ENCODE measurements at places on chromosomes 7 and 10. TPM values are rescaled to one million over a fixed set of nuclear protein-coding genes. Genes with fewer than 3 reads are reported as not detected.

DNA sequence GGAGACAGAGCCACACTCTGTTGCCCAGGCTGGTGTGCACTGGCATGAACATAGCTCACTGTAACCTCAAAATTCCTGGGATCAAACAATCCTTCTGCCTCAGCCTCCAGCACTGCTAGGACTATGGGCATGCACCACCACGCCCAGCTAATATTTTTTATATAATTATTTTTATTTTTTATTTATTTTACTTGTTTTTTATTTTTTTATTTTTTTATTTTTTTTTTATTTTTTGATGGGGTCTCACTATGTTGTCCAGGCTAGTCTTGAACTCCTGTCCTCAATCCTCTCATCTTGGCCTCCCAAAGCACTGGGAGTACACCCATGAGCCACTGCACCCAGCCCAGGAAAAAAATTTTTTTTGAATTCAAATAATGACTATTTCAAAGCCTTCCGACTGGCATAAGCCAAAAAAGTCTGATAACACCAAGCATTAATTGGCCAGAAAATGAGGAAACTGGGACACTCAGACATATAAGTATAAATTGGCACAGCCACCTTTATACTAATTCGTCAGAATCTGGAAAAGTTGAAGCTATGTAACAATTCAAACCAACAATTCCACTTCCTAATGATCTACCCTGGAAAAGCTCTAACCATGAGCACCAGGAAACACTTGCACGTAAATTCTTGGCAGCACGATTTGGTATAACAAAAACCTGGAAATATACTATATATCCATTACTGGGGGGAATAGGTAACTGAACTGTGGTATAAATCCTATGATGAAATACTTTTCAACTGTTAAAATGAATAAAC is 6.3 kb downstream of the ZC3HAV1 start:
- DNase-seq, result no peak

Gene TET1
- total RNA-seq, result 36.2 TPM

Gene CDH23
- total RNA-seq, result 0.53 TPM

GRCh38 chr7:79334841-79335240 is 118.6 kb downstream of the MAGI2 start:
- no peak for DNase-seq

- DNase-seq, result no peak
Measured at GRCh38 chr7:138258197-138258559, 181.9 kb downstream of the AKR1D1 start.

DNA sequence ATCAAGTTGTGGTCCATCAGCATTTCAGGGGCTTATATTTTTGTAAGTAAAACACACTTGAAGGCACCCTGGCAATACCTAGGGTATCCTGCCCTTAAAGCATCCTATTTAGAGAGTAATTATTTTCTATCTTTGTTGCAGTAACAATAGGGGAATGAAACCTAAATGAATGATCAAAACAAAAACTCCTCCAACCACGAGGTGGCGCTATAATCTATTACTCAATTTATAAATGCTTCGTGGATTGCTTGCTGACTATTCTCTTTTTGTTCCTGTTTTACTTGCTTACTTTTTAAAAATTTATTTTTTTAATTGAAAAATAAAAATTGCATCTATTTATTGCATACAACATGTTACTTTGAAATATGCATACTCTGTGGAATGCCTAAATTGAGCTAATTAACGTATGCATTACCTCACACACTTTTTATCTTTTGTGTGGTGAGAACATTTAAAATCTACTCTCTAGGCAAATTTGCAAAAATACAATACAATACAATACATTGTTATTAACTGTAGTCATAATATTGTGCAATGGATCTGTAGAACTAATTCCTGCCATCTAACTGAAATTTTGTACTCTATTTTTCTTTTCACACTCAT is 147.7 kb upstream of the BMPER start:
- no peak for DNase-seq

Gene ARHGEF35
- 17.3 TPM for total RNA-seq

Gene SPDYE11
- total RNA-seq, result 0.22 TPM

DNA sequence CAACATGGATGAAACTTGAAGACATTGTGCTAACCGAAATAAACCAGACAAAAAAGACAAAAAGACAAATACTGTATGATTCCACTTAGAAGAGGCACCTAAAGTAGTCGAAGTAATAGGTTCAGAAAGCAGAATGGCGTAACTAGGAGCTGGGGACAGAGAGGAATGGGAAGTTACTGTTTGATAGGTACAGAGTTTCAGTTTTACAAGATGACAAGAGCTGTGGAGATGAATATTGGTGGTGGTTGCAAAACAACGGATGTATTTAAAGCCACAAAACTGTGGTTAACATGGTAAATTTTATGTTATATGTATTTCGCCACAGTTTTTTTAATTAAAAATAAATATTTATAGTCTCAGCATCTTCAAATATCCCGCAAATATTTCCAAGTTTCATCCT is 64.1 kb upstream of the DIP2C start:
- no peak for DNase-seq

Gene SRRM3
- total RNA-seq, result 2.5 TPM

DNA sequence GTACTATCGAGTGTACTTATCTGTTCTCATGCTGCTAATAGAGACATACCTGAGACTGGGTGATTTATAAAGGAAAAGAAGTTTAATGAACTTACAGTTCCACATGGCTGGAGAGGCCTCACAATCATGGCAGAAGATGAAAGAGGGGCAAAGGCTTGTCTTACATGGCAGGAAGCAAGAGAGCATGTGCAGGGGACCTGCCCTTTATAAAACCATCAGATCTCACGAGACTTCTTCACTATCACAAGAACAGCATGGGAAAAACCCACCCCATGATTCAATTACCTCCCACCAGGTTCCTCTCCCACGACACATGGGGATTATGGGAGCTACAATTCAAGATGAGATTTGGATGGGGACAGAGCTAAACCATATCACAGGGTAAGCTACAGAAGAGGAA is 4.5 kb downstream of the NDUFA5 start:
- no peak for DNase-seq

- no peak for DNase-seq
Measured at GRCh38 chr7:115066050-115066449, 144.2 kb downstream of the MDFIC start.

- no peak for DNase-seq
Measured at GRCh38 chr10:131445623-131446022, 134.1 kb upstream of the TCERG1L start.

Gene IL6
- total RNA-seq, result not detected
